Stimulated activated CD4-positive, alpha-beta T cell treated with anti-CD3 and anti-CD28 coated beads, TNF-alpha, amount 100 ng/mL, for 48 hours (primary cell): ENCODE measurements at places on chromosomes 16 and 17.

DNA sequence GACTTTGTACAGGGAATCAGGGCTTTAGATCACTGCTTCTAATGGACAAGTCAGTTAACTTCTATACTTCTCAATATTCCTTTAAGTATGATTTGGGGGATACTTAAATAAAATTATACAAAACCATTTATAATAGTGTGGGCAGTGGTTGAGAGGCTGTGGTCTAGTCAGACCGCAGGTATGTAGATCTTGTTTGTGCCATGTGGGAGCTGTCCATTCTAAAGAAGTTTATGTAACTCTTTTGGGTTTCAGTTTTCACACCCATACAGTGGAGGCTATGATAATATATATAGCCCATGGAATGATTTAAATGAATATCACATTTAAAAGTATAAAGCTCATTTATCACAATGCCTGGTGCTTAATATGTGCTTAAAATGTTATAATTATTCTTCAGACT is 654.3 kb upstream of the KIF2B start:
- DNase-seq: no peak

DNA sequence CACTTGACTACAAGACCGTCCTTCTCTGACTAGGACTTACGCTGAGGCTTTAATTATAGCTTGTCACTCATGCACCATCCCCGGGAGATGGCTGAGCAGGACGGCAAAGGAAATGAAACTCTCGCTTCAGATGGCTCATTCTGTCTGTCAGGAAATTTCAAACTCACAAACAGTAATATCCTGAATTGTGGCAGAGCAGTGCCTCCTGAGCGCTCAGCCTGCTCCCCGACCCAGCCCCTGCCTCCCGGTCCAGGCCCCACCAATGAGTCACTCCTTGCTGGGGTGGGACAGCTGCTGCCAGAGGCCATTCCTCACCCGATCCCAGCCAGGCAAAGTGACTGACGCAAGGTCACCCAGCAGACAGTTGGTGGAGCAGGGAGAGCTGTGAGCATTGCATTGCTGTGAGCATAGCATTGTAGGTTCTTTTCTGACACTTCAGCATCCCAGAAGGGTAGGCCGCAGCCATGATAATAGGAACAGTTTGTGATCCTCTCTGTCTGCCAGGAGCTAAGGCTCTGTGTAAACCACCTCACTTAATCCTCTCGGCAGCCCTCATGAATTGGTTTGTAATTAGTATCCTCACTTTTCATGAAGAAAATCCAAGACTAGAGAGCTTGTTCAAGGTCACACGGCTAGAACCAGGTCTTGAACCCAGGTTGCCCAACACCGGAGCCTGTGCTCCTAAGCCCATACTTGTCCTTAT is 20.9 kb downstream of the CCDC182 start:
- DNase-seq: no peak

GRCh38 chr16:70472786-70473433 is 18.5 kb downstream of the FCSK start:
- no peak for DNase-seq

GRCh38 chr16:19555938-19556771 is 652 bp downstream of the VPS35L start:
- no peak for DNase-seq

DNA sequence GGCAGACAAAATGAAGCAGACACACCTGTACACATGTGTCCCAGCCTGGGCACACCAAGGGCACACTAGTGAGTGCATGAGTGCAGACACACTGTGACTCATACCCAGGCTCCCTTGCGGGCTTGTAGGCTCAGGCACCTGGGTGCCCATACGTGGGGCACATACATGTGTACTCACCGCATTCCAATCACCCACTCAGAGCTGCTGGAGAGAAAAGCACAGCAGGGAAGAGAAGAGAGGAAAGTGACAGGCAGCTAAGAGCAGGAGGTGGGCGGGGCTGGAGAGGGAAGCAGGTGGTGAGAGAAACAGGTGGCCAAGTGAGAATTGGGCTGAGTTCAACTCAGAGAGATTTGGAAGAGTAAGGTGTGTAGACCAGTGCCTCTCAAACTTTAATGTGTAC is 54.0 kb downstream of the TMEM132E start:
- DNase-seq: no peak

- DNase-seq: no peak
Measured at GRCh38 chr17:356671-357434, 4.2 kb upstream of the RPH3AL start.

GRCh38 chr17:78883089-78883532 is 19.9 kb downstream of the CEP295NL start:
- DNase-seq: no peak

DNA sequence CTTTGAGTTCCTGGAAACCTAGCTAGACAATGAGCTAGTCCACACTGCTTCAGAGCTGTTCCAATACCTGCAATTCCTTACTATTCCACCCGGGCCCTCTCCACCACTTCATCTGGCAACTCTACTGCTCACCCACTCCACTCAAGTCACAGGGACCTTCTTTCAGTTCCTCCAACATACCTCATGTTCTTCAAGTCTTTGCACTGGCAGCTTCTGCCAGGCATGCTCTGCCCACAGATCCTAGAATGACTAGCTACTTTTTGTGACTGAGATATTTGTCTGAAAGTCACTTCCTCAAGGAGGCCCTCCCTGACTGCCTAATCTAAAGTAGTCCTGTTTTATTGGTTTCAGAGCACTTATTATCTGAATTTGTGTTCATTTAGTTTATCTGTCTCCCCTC is 86.4 kb downstream of the TEX14 start:
- DNase-seq: no peak

DNA sequence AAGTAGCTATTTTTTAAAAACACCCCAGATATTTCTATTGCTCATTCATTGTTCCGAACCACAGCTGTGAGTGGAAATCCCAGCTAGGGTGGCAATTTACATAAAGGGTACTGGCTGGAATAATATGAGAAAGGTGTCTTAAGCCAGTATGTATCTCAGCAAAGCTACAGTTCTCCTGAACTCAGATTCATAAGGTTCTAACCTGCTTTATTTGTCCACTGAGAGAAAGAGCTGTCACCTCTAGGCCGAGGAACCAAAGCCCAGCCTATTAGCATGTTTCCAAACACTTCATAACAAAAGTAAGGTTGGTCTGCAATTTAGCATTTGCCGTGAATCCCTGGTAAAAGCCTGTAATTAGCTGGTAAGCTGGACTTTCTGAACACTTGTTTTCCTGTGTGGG is 57.0 kb upstream of the CLEC19A start:
- no peak for DNase-seq

DNA sequence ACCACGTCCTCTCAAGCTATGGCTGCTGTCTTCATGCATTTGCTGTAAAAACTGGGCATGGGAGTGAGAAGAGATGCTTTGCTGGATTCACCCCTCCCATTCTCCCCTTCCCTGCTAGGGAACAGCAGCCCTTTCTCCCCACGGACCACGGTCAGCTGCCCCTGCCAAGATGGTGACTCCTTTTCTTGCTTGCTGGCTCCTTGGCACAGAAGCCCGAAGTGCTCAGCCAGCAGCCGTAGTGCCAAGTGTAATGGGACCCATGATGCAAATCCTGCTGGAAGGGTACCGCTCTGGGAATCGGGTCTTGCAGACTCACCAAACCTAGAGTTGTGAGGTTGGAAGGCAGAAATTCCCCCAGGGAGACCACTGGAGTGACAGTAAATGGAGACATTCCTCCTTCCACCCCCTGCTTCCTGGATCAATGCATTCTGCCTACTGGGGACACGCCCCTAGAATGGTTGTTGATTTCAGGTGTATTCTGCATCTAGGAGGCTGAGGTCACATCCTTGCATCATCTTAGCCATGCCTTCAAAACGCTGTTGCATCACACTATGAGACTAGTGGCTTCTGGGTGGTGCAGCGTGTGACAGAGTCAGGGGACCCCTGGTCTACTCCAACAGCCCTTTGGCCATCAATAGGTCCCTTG is 63.0 kb upstream of the CBX4 start:
- DNase-seq: no peak

DNA sequence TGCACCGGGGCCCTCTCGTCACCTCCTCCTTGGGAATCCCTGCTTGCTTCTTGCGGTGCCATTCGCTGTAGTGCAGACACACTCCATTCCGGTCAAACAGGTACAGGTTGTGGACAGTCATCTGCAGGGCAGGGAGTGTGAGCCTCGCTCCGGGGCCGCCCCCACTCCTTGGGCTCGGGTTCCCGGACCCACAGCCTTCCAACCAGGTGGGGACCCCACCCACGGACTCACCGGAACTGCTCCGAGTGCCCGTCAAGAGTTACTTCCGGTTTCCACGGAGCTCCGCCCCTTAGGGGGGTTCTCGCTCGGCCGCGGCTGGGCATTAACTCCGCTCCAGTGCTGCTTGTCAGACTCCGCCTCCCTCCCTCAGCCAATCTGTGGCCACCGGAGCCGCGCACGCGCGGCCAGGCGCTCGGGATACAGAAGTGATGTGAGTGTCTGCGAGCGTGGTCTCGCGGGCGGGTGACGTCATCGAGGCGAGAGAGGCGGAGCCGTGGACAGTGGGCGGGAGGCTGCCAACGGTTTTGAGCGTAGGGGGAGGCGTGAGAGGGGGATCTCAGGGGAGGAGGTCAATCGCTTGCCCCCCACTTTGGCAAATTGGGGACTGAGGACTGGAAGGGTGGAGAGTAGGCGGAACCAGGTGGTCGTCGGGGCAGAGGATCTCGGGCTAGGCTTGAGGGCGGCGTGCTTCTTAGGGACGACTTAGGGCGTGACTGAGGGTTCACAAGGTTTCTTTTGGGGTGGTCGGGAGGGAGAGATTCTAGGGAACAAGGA is at the start of the genes CNTROB and TRAPPC1:
CNTROB (plus strand) TSS at position 498 of the 774 bp plus-strand sequence. CDS start 874 bp downstream, outside the sequence.
TRAPPC1 (minus strand) TSS at position 238 of the 774 bp plus-strand sequence; CDS start at position 121, 117 bp downstream.
- DNase-seq: peak; percentile 99

GRCh38 chr17:38898291-38898679 is 27.1 kb upstream of the LASP1NB start:
- DNase-seq: no peak

DNA sequence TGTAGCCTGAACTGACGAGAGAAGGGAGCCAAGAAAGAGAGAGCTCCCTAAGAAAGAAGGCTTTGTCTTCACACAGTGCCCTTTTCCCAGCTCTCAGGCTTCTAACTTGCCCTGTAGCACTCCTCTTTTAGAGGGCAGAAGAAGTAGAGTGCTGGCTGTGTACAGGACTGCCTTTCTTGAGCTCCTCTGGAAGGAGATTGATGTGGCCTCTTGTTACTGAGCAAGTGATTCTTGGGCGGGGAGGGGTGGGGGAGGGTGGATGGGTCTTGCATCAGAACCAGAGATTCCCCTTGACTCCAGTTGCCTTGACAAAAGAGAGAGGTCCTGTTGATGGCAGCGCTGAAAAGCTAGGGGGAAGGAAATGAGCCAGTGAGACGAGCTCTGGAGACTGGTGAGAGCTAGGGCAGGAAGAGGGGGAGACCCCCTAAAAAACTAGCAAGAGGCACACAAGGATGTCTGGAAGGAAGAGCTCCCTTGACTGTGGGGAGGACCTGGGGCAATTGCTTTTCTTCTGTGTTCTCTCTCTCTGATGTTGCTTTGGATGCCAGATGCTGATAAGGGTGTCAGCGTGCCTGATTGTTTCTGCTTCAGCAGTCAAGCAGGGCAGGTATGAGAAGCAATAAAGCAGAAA is 18.4 kb downstream of the GPR179 start:
- DNase-seq: no peak

GRCh38 chr16:88994695-88995094 is 17.7 kb upstream of the CBFA2T3 start:
- DNase-seq: no peak

DNA sequence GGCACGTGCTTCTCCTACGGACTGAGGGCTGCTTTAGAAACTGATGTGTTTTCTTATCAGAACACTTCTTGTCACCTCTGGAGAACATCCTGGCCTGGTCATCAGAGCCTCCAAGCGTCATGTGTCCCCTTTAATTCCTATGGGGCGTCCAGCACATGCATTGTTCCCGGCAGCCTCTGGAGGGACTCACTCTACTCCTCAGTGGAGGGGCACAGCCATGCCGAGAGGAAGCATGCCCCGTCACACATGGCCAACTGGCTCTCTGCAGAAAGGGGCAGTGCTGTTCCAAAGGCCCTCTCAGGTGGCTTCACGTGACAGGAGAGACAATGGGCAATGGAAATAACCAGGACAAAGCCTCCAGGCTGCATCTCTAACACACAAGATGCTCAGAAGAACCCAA is 31.8 kb downstream of the CDRT15L2 start:
- no peak for DNase-seq

GRCh38 chr17:6435051-6435450 is at the start of gene AIPL1:
TSS of gene AIPL1 (minus strand) at chr17:6435121. CDS start at chr17:6435104, 17 bp downstream.
- DNase-seq: no peak

DNA sequence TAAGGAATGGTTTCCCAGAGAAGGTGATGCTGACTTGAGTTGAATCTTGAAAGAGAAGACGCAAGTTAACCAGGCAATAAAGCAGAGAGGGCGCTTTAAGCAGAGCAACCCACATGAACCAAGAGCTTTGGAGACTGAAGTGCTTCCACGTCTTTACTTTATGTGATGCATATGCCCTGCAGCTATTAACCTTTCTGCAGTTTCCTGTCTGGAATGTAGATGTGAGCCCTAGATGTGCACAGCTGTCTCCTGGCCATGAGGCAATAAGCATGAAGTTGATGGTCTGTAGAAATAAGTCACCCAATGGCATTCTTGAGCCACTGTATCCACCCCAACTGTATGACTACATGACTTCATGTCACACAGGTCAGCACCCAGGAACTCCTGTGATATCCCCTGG is 5.7 kb upstream of the CHST4 start:
- DNase-seq: no peak
